Activated T-cell treated with anti-CD3 and anti-CD28 coated beads, Interleukin-2, amount 50 U/mL, for 4 hours (primary cell): ENCODE measurements at places on chromosomes 2 and 18. TPM values are rescaled to one million over a fixed set of nuclear protein-coding genes. Genes with fewer than 3 reads are reported as not detected.

DNA sequence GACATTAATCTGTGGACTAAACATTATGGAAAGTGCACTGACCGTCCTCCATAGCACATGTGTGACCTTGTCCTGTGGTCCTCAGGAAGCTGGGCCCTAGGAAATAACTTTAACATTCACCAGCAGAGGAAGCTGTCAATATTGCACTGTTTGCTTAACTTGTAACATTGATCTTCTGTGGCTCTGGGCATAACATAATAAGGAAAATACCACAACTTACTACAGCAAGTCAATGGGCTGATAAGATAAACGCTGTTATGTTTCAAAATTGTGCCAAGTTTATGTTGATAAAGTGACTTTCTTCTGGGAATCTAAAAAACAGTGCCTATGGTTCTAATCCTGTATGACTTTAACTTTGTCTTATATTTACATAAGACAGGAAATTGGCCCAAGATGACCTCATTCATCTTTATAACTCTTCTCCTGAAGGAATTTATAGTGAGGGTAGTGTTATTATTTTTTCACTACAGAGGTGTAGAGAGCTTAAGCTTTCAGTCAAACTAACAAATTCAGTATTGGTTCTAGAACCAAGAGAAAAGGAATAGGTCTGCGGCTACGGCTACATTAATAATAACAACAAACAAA lies 113.7 kb upstream of the MAP4K3 start:
- DNase-seq = no peak

DNA sequence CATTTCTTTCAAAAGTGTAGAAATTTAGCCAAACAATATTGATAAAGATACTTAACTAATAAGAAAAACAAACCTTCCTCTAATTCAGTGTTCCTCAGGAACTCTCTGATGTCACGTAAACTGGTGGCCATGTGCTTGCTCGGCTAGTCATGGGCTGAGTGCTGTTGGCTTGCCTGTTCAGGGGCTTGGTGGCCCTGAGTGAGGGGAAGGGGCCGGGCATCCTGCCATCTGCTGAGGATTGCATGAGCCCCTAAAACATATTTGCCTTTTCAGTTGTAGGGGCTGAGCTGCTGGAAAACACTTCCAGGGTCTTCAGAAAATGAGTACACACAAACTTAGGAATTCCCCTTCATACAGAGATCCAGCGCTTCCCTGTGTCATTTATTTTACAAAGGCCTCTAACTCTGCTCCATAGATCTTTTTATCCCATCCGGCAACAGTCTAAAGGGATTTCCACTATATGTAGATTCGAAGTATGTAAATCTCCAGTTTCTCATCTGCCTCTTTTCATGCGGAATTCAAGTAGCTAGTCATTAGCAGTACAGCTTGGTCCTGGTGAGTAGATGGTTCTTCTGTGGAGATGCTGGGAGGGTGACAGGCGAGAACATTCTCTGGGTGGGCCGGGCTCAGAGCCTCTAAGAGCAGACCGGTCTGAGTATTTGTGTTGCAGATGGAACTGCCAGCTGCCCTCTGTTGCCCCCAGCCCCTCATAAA lies 20.1 kb upstream of the NFATC1 start:
- DNase-seq = no peak

GRCh38 chr2:130353291-130354138 lies 2.3 kb upstream of the PTPN18 start:
- no peak for DNase-seq

- DNase-seq = no peak
Measured at GRCh38 chr2:164023896-164024295, 288.1 kb upstream of the FIGN start.

- no peak for DNase-seq
Measured at GRCh38 chr2:149438330-149438960, 108.1 kb downstream of the LYPD6 start.

DNA sequence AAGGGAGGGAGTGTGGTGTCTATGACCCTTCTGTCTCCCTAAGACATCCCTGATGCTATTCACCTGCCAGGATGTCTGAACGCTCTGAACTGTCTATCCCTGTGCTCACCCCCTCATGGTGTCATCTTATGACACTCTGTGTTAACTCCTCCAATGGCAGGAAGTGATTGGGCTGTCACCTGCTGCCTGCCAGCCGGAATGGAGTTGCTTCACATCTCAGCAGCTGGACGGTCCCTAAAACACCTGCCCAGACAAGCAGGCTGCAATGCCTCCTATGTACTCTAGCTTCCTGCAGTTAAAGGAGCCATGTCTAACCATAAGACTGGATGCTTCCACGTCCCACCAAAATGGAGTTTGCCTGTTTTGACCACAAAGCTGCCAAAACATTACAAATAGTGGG lies 99.9 kb downstream of the CPO start:
- DNase-seq = no peak

GRCh38 chr2:156890529-156891148 lies 366.9 kb upstream of the GALNT5 start:
- no peak for DNase-seq

DNA sequence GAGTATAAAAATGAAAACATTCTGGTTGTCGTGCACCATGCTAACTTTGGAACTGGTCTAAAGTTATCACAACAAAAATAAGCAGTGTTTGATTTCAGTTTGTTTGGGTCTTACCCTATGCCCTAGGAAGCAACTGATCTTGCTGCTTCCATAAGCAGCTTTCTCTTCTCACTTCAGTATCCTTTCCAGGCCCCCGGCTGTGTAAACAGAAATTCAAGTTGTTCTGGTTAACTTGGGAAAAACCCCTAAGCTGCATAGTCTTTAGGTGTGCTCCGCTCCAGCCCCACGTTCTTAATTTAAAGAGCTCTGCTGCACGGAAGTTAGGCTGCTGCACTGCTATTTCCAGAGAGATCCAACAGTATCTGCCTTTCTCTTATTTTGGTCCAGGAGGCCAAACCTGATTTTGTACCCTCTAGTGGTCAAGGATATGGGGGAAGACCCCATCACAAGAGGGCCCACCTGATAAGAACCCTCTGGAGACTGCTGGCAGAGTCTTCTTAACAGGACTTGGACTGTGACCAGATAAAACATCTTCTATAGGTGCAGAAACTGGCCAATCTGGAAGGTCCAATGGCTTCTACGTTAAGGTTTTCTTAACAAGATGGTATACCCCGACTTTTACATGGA lies 69.1 kb downstream of the FEZ2 start:
- DNase-seq = no peak

GRCh38 chr2:132875193-132875592 lies 205.2 kb upstream of the LYPD1 start:
- no peak for DNase-seq

DNA sequence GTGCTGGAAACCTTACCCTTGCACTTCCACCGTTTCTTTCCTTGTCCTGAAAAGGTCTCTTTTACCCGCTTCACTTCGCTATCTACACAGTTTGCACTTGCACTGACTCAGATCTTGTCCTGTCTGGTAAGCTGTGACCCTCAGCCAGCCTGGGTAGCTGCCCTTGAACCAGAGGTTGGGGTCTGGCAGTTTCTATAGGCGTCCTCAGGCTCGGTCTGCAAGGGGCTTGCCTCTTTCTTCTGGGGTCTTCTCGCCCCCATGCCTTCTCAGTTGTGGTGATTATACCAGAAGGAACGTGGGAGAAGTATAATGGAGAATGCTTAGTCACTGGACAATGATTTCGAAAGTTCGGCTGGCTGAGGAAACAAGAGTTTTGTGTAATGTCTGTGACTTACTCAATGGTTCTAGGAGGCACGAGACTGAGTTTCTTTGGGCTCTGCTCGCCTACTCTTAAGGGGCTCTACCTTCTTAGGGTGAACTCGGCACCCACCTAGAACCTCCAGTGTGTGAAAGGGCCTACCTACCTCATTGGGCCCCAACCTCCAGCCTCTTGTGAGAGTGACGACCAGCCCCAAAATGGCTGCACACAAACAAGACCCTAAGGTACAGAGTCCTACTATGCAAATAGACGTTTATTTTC lies 6.9 kb upstream of the STAT1 start:
- no peak for DNase-seq

DNA sequence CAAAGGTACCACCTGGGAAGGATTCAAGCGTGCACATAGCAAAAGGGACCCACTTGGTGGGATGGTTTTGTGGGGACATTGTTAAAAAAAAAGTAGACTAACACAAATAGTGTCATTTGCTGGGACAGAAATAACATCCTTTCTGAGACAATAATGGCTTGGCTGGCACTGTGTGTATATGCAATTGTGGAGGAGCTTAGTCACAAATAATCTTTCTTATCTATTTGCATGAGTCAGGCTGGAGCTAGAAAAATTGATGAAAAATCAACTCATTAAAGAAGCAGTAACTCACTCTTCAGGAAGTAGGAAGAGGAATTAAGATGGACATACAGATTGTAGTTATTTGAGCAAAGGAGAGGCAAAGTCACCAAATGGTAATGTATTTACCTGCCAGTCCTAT lies 29.5 kb upstream of the ITGB6 start:
- DNase-seq = no peak

GRCh38 chr18:11322716-11323115 lies 173.3 kb upstream of the PIEZO2 start:
- DNase-seq = no peak

Gene XIRP2
- total RNA-seq = not detected

Gene DHX57
- 21.3 TPM for total RNA-seq

Gene ABCG5
- not detected for total RNA-seq

Gene OTX1
- not detected for total RNA-seq

Gene TDRD15
- total RNA-seq = not detected

Gene FZD7
- total RNA-seq = 0.29 TPM
